ENCODE measurements at places on chromosomes 7 and 10.

DNA sequence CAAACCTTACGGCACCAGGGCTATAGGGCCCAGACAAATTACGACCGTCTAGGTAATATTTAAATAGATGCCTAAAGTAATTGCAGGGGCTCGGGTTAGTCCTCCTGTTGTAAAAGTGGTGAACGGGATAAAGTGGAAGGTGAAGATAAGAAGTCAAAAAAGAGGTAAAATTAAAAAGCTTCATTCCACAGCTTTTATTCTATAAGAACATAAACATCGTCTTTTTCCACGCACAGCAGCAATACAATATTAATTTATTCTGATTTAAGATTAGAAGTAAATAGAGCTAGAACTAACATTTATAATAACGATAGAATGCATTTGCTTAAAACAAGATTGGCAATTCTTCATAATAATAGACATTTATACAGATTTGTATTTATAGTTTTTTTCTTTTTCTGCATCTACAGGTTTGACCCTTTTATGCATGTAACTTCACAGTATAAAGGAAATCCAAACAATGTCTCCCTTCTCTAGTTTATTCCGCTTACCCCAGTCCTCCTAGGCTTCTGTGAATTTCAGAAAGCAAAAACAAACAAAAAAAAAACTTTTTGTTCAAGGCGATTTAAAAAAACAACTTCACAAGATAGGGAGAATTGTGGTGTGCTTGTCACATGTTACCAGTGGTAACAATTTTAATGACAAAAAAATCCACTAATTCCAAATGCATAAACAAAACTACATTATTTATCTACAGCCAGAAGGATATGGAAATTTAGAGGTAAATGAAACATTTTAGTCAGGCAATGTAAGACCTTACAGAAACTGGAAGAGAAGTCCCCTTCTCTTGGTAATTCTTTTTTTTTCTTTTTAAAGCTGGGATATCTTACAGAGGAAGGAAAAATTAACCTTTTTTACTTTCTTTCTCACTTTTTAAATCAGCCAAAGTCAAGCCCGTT lies 3.4 kb downstream of the HOXA10 start:
- DNase-seq = no peak

DNA sequence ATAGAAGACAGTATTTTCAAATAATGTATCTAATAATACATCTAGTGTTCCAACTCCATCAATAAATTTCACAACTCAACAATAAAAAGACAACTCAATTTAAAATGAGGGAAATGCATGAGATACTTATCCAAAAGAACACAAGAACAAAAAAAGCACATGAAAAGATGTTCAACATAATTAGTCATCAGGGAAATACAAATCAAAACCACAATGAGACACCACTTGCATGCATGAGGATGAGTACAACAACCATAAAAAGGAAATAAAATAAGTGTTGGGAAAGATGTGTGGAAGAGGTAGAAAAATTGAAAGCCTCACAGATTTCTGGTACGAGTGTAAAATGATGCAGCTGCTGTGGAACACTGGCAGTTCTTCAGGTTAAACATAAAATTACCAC lies 111.6 kb upstream of the PTPRZ1 start:
- no peak for DNase-seq

DNA sequence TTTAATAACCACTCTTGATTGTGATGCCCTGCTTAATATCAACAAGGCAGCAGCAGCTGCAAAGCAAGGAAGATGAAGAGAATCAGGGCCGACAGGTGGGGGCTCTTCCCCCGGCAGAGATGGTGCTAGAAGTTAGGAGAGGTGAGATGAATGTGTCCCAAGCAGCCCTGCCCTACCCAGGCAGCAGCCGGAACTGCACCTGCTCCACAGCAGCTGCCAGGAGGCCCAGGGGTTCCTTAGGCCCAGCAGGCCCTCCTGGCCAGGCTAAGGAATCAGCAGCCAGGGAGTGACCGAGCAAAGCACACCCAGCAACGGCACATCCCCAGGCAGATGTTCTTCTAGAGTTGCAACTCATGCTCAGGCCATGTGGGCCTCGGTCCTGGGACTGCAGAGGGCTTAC lies 17.9 kb downstream of the AFAP1L2 start:
- DNase-seq = no peak

DNA sequence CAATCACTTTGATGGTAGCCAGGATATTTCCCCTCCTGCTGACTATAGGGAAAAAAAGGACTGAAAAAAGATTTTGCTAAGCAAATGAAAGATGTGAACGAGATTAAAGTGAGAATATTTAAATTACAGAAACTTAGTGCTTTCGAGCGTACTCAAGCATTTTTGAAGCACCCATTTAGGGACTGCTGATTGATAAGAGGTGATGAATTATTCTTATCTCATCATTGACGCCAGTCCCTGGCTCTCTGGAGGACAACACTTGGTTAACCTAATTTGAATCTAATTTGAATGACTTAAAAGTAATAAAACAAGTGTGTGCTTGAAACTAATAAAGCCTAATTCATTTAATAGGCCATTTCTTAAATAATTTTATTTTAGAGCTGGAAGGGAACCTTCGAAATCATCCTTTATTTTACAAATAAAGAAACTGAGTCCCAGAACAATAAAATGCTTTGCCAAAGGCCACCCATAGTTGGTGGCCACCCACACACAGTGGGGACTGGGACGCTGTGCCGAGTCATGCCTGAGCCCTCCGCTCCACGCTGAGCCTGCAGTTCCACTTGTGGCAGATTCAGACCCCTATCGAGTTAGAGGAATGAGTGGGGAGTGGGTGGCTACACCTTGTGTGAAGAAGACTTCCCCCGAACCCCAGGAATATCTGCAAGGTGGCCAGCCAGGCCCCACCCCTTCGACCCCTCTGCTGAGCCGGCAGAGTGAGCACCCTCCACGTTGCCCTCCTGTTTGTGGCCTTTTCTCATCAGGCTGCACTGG lies 61.1 kb upstream of the SAMD8 start:
- DNase-seq = no peak

All from stimulated activated CD4-positive, alpha-beta T cell treated with anti-CD3 and anti-CD28 coated beads, TNF-alpha, amount 100 ng/mL, for 24 hours (primary cell).